NCI-H2081 (cell line): ENCODE measurements at places on chromosomes 2 and 18.
A peak's percentile ranks its signal among the peaks of the same experiment; 100 is the strongest.

GRCh38 chr18:47795434-47795814 is 135.0 kb downstream of the SMAD2 start:
- DNase-seq, result no peak

- DNase-seq, result no peak
Observed at GRCh38 chr2:69449906-69450305, 12.7 kb upstream of the NFU1 start.

GRCh38 chr2:9474361-9475057 is at the start of gene IAH1:
Gene IAH1, plus strand, starts transcription at chr2:9474551. Its CDS starts 16 bp downstream, at chr2:9474567.
- no peak for DNase-seq

DNA sequence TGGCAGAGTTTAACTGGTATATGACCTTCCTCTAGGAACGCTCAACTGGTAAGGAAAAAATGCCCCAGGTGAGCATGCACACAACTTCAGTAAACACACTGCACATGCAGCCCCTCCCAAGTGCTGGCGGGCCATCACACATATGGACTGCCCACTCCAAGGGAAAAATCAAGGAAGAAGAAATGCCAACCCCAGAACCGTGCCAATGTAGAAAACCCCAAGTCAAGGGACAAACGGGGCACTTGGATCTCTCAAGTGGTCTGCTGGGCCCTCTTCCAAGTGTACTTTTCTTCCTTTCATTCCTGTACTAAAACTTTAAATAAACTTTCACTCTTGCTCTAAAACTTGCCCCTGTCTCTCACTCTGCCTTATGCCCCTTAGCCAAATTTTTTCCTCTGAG is 76.4 kb upstream of the ACVR1 start:
- no peak for DNase-seq

GRCh38 chr2:180191432-180192124 is 184.5 kb upstream of the CWC22 start:
- no peak for DNase-seq

- peak; percentile 43 for DNase-seq
Observed at GRCh38 chr2:176140513-176141317, 10.6 kb upstream of the HOXD4 start.

DNA sequence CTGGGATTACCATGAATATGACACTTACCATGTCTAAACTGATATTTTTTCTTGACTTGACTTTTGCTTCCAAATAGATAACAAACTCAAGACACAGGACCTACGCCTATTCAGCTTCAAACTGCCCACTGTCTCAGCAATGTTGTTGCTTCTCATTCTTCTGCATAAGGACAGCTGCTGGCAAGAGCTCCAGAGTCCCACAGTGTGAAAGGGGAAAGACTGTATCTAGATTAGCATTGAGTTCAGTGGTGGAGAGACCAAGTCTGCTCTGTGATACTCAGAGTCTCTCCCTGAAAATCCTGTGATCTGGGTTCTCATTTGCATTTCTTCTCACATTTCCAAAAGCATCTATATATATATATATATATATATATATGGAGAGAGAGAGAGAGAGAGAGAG is 247.9 kb upstream of the NT5C1B start:
- no peak for DNase-seq

- DNase-seq, result peak; percentile 11
Observed at GRCh38 chr2:230762317-230762896, 49.8 kb downstream of the CAB39 start.

- DNase-seq, result peak; percentile 73
Observed at GRCh38 chr2:134245340-134245984, 8.4 kb upstream of the MGAT5 start.

- peak; percentile 74 for DNase-seq
Observed at GRCh38 chr2:161844822-161845221, 220.6 kb downstream of the SLC4A10 start.

GRCh38 chr18:24982831-24983230 is 369.1 kb downstream of the ZNF521 start:
- DNase-seq, result no peak

DNA sequence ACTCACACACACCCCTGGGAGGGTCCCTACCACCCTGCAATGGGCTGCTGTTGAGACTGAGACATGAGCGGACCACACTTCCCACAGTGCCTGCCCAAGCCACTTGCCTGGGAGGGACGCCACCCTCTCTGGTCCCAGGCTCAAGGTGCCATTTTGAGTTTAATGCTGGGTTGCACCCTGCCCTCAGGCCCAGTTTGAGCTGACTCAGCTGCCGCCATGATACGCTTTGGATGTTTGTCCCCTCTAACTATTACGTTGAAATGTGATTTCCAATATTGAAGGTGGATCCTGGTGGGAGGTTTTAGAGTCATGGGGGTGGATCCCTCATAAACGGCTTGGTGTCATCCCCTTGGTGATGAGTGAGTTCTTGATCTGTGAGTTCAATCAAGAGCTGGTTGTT is 76.4 kb upstream of the DYNC1I2 start:
- DNase-seq, result no peak

DNA sequence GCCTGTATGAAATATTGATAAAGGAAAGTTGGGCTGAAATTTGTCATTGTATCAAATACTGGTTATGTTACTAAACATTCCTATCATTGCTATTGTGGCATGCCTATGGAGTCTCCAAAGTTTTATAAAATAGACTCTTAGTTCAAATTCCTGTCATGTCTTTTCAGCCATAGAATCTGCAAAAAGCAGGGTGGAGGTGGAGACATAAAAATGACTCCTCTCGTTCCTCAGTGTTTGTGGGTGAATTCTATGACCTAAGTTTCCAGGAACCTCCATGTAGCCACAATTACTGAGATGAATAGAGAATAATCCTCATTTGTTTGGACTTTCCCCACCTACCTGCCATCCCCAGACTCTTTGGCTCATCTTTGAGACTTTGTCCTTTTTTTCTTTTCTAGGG is 326.3 kb upstream of the ETAA1 start:
- no peak for DNase-seq

DNA sequence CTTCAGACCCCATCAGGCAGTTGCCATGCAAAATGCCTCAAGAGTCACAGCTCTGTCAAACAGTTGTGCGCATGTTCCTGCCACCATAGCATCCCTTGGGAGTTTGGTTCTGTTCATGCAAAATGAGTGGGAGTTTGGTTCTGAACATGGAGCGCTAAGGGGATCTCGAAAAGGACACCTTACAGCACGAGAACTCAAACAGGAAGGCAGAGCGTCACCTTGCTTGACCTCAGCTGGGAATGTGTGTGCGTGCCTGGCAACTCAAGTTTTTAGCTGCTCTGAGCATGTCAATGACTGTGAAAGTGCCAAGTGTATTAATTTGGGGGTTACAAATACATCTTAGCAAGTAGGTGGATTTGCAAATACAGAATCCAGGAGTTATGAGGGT is 16.6 kb downstream of the MALL start:
- DNase-seq, result no peak

DNA sequence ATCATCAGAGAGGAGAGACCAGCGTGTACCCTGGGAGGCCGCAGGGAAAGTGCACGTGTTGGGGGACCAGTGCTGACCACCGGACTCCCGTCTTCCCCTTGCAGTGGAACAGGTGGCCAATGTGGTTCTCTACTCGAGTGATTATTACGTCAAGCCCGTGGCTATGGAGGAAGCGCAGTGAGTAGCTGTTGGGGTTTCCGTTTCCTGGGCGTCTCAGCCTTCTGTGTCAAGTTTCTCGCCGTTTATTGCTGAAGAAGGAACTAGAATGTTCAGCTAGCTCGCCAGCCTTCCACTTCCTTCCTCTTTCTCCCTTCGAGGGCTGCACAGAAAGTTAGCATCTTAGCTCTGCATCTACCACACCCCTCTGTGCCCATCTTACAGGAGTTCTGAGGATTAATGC is 22.8 kb upstream of the DGKD start:
- DNase-seq, result no peak

GRCh38 chr18:36895606-36896005 is 66.7 kb downstream of the KIAA1328 start:
- DNase-seq, result no peak

GRCh38 chr18:59231114-59231513 is 11.2 kb downstream of the GRP start:
- no peak for DNase-seq

DNA sequence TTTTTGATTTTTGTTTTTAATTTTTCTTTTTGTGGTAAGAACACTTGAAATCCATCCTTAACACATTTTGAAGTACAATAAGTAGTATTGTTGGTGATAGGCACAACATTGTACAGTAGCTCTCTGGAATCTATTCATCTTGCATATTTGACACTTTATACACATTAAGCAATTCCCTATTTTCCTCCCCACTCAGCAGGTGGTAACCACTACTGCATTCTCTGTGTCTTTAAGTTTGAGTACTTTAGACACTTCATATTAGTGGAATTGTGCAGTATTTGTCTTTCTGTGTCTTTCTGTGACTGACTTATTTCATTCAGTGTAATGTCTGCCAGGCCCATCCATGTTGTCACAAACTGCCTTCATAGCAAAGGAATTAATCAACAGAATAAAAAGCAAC is 471.7 kb upstream of the CDH20 start:
- no peak for DNase-seq

GRCh38 chr18:484749-485464 is 15.6 kb downstream of the COLEC12 start:
- no peak for DNase-seq

DNA sequence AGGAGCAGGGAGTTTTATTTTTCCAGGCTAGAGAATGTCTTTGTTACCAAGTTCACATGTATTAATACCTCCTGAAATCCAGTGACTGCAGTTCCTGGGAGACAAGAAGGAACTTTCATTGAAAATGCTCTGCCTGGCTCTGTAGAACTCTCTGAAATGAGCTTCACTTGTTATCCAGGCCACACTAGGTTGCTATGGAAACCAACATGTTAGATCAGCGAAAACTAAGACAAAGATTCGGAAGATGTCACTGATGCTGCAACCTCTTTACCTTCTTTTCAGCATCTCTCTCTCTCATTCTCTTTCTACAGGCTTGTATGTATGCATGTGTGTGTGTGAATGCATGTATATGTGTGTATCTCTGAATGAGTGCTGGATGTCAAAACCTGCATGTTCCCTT is 218.5 kb downstream of the TRIB2 start:
- DNase-seq, result no peak

DNA sequence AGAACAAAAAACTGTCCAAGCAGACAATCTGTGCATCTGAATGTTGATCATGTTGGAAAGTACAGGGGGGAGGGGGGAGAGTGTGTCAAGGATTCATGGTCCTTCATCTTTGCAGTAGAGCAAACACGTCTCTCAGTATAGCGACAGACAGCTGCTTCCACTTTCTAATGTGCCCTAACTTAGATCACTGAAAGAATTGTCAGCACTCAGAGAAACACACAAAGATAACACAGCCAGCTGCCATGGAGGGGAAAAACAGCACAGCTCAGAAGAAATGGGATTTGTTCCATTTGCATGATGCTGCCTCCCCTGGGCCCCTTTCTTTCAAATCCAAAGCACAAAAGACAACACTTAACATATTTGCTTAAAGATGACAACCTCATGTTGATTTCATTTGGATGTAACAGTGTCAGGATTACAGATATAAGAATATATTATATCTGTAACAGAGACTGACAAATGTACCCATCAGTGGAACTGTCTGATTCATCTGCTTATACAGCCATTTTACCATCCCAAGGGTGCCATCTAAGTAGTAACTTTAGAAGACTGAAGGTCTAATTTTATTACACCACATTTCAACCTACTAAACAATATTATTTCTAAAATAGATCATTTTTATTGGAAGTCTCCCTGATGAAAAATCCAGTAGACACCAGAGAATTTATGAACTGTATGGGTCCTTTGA is 17.7 kb downstream of the FIGN start:
- peak; percentile 73 for DNase-seq

- DNase-seq, result no peak
Observed at GRCh38 chr2:136917411-136917881, 152.1 kb downstream of the THSD7B start.

DNA sequence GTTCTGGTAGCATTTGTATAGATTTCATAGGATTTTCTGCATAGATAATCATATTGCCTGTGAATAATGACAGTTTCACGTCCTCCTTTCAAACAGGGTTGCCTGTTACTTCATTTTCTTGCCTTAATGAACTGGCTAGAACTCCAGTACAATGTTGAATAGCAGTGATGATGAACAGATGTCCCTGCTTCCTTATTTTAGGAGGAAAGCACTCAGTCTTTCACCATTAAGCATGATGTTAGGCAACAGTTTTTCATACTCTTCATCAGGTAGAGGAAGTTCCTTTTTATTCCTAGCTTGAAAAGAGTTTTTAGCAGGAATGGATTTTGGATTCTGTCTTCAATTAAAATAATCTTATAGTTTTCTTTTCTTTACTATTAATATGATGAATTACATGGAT is 39.7 kb downstream of the C2orf76 start:
- no peak for DNase-seq

DNA sequence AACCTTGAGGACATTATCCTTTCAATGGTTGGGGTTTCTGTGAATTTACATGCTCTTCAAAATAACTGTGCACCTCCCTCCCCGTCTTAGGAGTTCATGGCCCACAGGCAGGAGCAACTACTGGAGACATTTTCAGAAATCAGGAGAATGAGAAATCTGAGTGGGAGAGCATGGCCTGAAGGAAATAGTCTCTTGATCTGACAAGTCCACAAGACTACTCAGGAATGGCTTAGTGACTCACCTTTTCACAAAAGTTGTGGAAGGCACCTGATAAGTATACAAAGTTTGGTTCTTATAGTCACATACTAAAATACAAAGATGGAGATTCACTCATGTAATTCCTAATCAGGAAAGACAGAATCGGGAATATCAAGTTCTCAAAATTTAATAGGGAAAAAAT is 83.6 kb upstream of the NCKAP5 start:
- no peak for DNase-seq

DNA sequence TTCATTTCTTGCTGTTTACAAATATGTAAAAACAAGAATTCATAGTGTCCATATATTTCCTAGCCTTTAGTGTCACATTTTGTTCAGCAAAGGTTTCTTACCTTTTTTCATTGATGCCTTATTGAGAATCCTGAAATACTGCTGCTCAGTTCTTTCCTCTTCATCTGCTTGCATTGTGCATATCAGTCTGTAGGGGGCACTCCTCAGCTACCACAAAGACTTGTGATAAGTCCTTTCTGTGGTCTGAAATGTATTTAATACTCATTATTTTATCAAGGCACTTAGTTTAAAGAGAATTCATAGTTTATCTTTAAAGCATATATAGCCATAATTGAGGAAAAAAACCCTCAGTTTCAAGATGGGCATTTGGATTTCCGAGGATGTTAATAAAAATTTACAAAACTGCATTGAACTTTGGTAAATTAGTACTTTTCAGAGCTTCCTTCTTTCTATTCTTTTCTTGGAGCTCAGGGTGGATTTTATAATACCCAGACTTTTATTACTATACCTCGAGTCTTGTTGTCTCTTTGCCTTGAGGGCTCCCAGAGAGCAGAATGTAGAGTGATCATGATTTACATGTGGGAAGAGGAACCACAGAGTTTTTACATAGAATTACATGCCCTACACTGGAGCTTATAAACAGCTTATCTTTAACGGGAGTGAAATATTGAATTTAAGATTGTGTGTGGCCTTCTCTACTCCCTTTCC is 570.1 kb downstream of the PLCL1 start:
- peak; percentile 74 for DNase-seq
